Aorta (tissue), 5 donors: ENCODE measurements at places on chromosomes 11 and 22. TPM values are rescaled to one million over a fixed set of nuclear protein-coding genes. Genes with fewer than 3 reads are reported as not detected.

The FGF19 gene
- polyA plus RNA-seq: not detected

The ZBED5 gene
- 16.5 TPM for polyA plus RNA-seq

- no peak for DNase-seq
Observed at GRCh38 chr11:34707462-34707840, 86.6 kb downstream of the EHF start.

GRCh38 chr22:47281126-47282106 is 519.0 kb downstream of the TBC1D22A start:
- DNase-seq: no peak

The CRACR2B gene
- 4.8 TPM for polyA plus RNA-seq

GRCh38 chr11:132028380-132029240 is 658.2 kb downstream of the NTM start:
- no peak for DNase-seq

- no peak for DNase-seq
Observed at GRCh38 chr11:46570790-46571398, 22.9 kb downstream of the AMBRA1 start.

DNA sequence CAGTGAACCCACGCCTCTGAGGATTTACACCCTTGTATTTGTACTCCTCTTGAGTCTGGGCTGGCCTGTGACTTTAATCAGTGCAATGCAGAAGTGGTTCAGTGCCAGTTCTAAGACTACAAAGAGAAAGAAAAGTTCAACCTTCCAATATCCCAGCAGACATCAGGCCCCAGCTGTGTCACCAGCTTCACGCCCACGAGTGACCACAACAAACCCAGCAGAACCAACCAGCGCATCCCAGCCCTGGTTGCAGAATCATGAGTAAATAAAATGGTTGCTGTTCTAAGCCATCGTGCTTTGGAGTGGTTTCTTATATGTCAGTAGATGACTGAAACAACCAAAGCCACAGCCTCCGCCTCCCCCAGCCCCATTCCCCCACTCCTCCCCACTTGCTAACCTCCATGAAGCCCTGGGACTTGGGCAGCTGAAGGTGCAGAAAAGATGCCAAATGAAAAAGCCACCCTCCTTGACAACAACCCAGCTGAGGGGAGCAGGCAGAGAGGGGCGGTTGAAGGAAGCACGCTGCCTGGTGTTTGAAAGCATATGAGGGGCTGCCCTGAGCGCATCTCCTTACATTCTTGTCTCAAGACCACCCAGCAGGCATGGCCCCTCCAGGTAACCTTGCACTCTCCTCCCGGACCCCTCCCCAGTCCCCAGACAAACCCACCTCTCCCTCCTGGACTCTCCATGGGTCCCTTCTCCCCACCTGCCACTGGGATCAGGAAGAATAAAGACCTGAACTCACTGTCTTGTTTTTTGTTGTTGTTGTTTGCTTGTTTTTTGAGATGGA is 20.9 kb downstream of the TSKU start:
- DNase-seq: no peak

GRCh38 chr11:32511926-32512325 is 71.7 kb upstream of the EIF3M start:
- DNase-seq: no peak
